T-helper 1 cell treated with Interleukin-12 subunit alpha and Interleukin-12 subunit beta and Interleukin-4 antibody, amounts not matched to agents 30 ng/mL and 1 ng/mL, for 36 hours (primary cell): ENCODE measurements at places on chromosomes 6 and 20. TPM values are rescaled to one million over a fixed set of nuclear protein-coding genes. Genes with fewer than 3 reads are reported as not detected.

Gene PRSS16
- 0.25 and 0.54 TPM in 2 replicates for total RNA-seq

Gene ALDH8A1
- 2.8 and 4.5 TPM in 2 replicates for total RNA-seq

Gene HSPA1B
- total RNA-seq: 82.7 and 85.0 TPM in 2 replicates

Gene RNF144B
- 0.32 and 0.59 TPM in 2 replicates for total RNA-seq

Gene HLA-DQA1
- 89.6 and 89.7 TPM in 2 replicates for total RNA-seq

Gene FRK
- total RNA-seq: 0.02 TPM in 2 replicates

Gene GNAS-AS1
- 1.3 and 1.4 TPM in 2 replicates for total RNA-seq

Gene BTNL2
- total RNA-seq: not detected in 2 replicates

Gene CCR6
- 0.42 and 0.49 TPM in 2 replicates for total RNA-seq

Gene TCP11
- not detected in 2 replicates for total RNA-seq

Gene RIPPLY2
- total RNA-seq: not detected in 2 replicates

Gene BPIFA1
- not detected in 2 replicates for total RNA-seq

Gene ATXN1
- 97.0 and 99.2 TPM in 2 replicates for total RNA-seq

Gene DEFB127
- not detected in 2 replicates for total RNA-seq

Gene CD83
- 19.1 and 19.9 TPM in 2 replicates for total RNA-seq

Gene IRF4
- 216 and 221 TPM in 2 replicates for total RNA-seq

Gene ILRUN
- 84.8 and 88.3 TPM in 2 replicates for total RNA-seq

Gene CHD6
- total RNA-seq: 45.4 and 46.7 TPM in 2 replicates

Gene FAM162B
- total RNA-seq: not detected in 2 replicates

Gene PGC
- total RNA-seq: not detected in 2 replicates

Gene HFE
- total RNA-seq: 2.6 and 4.2 TPM in 2 replicates

Gene ANKEF1
- total RNA-seq: 2.6 and 2.9 TPM in 2 replicates

Gene SERPINB6
- 16.3 and 17.5 TPM in 2 replicates for total RNA-seq

Gene CCN6
- total RNA-seq: not detected in 2 replicates

Gene SLC4A11
- total RNA-seq: 1.6 and 1.9 TPM in 2 replicates

Gene CRISP2
- not detected in 2 replicates for total RNA-seq

Gene RALGAPB
- total RNA-seq: 37.2 and 38.0 TPM in 2 replicates

Gene TTLL9
- total RNA-seq: not detected in 2 replicates

Gene TAB2
- total RNA-seq: 261 and 266 TPM in 2 replicates

Gene TSBP1
- not detected in 2 replicates for total RNA-seq

Gene HS3ST5
- total RNA-seq: not detected in 2 replicates

Gene MCCD1
- not detected in 2 replicates for total RNA-seq

Gene GFOD1
- 2.4 and 2.8 TPM in 2 replicates for total RNA-seq

Gene CBLN4
- total RNA-seq: not detected in 2 replicates
